AG09319 (cell line): ENCODE measurements at places on chromosomes 11 and 22.

- DNase-seq, result no peak
Measured at GRCh38 chr11:2525166-2525861, 80.5 kb downstream of the KCNQ1 start.

GRCh38 chr11:86043765-86044503, 24.9 kb downstream of the PICALM start:
- DNase-seq, result no peak

- no peak for DNase-seq
Measured at GRCh38 chr22:37340331-37341262, 58.3 kb downstream of the CYTH4 start.

DNA sequence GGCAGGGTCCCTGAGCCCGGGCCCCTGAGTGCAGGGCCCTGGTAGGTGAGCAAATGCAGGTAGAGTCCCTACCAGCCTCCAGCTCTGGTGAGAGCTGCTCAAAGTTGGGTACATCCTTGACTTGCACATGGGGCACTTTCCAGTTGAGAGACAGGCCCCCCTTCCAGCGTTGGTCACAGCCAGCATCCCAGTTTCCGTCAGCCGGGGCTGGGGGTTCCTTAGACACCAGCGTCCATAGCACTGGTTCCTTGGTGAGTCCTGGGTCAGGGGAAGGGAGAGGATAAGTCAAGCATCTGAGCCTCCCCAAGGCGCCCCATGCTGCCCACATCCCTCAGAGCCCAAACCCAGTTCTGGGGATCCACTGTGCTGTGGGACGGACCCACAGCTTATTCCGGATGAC, 5.6 kb downstream of the PNPLA5 start:
- DNase-seq, result no peak

GRCh38 chr11:39724404-39724803, 1735.0 kb downstream of the LRRC4C start:
- DNase-seq, result no peak
